Endodermal cell (in vitro differentiated cells): ENCODE measurements at places on chromosomes 12 and 14. TPM values are rescaled to one million over a fixed set of nuclear protein-coding genes. Genes with fewer than 3 reads are reported as not detected.

The SLC6A13 gene
- 0.59 to 1.5 TPM (median 1.1 TPM) in 3 replicates for total RNA-seq

The LRRIQ1 gene
- 5.2 to 7.4 TPM (median 6.2 TPM) in 3 replicates for total RNA-seq

The BCL11B gene
- total RNA-seq: 4.6 and 5.7 TPM in 2 replicates

The TEX52 gene
- total RNA-seq: 0.29 TPM in 1 of 3 replicates, not detected in the others

The RNU4-1 gene
- 4,837 and 7,036 TPM in 2 replicates for total RNA-seq

The DLK1 gene
- total RNA-seq: 67.1 and 78.3 TPM in 2 replicates

The FAM90A1 gene
- 0.18 and 0.40 TPM in 2 replicates for total RNA-seq

The SYCP3 gene
- total RNA-seq: not detected in 3 replicates

The CD9 gene
- 32.3 to 40.6 TPM (median 33.5 TPM) in 3 replicates for total RNA-seq

The IFNG gene
- total RNA-seq: not detected in 3 replicates

The ATL1 gene
- total RNA-seq: 1.7 to 1.9 TPM (median 1.7 TPM) in 3 replicates

The PIWIL1 gene
- total RNA-seq: not detected in 3 replicates

The BCL7A gene
- 16.7 to 28.9 TPM (median 25.7 TPM) in 3 replicates for total RNA-seq

The CCDC38 gene
- total RNA-seq: 0.19 to 0.35 TPM in 2 of 3 replicates, not detected in the other

The DBX2 gene
- total RNA-seq: not detected in 2 replicates

The CAPZA3 gene
- not detected in 3 replicates for total RNA-seq

The SLC6A15 gene
- total RNA-seq: 4.7 and 4.9 TPM in 2 replicates

The RNASE3 gene
- not detected in 3 replicates for total RNA-seq

The TAS2R20 gene
- total RNA-seq: 4.0 and 5.9 TPM in 2 replicates

The TDRD9 gene
- total RNA-seq: not detected in 3 replicates

The GDF11 gene
- 30.1 and 33.0 TPM in 2 replicates for total RNA-seq

The CARMIL3 gene
- total RNA-seq: 4.0 and 4.4 TPM in 2 replicates

The KLRC1 gene
- total RNA-seq: not detected in 2 replicates

The IAPP gene
- 0.32 TPM in 1 of 2 replicates, not detected in the other for total RNA-seq

The OTUB2 gene
- total RNA-seq: 6.7 to 7.3 TPM (median 6.8 TPM) in 3 replicates

The GLT1D1 gene
- 23.8 to 24.7 TPM (median 24.6 TPM) in 3 replicates for total RNA-seq

The ZC2HC1C gene
- total RNA-seq: 2.2 to 3.2 TPM (median 2.7 TPM) in 3 replicates

The CCDC91 gene
- total RNA-seq: 16.2 to 25.3 TPM (median 23.7 TPM) in 3 replicates

The UNG gene
- 48.4 to 104 TPM (median 99.5 TPM) in 3 replicates for total RNA-seq

The RPS6KL1 gene
- total RNA-seq: 10.4 and 10.6 TPM in 2 replicates

The TGM1 gene
- total RNA-seq: 2.2 and 3.4 TPM in 2 replicates

The SPX gene
- total RNA-seq: 0.18 and 0.48 TPM in 2 replicates

The TMEM30B gene
- 8.6 and 10.1 TPM in 2 replicates for total RNA-seq
